ENCODE measurements at places on chromosomes 12 and 14. TPM values are rescaled to one million over a fixed set of nuclear protein-coding genes. Genes with fewer than 3 reads are reported as not detected.

The RTN1 gene
- polyA plus RNA-seq, result 4.2 TPM

The ABCD2 gene
- not detected for polyA plus RNA-seq

The CHGA gene
- 18.2 TPM for polyA plus RNA-seq

The USP44 gene
- polyA plus RNA-seq, result 88.6 TPM

The KCTD10 gene
- polyA plus RNA-seq, result 45.3 TPM

The SDR9C7 gene
- polyA plus RNA-seq, result not detected

The PLEKHG7 gene
- polyA plus RNA-seq, result not detected

The ZNF385A gene
- polyA plus RNA-seq, result 5.2 TPM

The PRB2 gene
- polyA plus RNA-seq, result not detected

The MSRB3 gene
- polyA plus RNA-seq, result 0.46 TPM

The RAB5B gene
- polyA plus RNA-seq, result 62.4 TPM

The SALL2 gene
- 356 TPM for polyA plus RNA-seq

The ASPG gene
- 0.89 TPM for polyA plus RNA-seq

The KCNK13 gene
- 0.46 TPM for polyA plus RNA-seq

The KRT73 gene
- polyA plus RNA-seq, result not detected

The FOXM1 gene
- polyA plus RNA-seq, result 58.1 TPM

The TRHDE gene
- polyA plus RNA-seq, result 1.3 TPM

The OR4E2 gene
- polyA plus RNA-seq, result not detected

The BBOF1 gene
- 0.26 TPM for polyA plus RNA-seq

The MGP gene
- not detected for polyA plus RNA-seq

The NXPH4 gene
- polyA plus RNA-seq, result 0.92 TPM

The GPR68 gene
- 1.1 TPM for polyA plus RNA-seq

The PITPNM2 gene
- 0.97 TPM for polyA plus RNA-seq

The GPR65 gene
- not detected for polyA plus RNA-seq

Measured in H1 (cell line).